ENCODE measurements at places on chromosomes 3 and 15. TPM values are rescaled to one million over a fixed set of nuclear protein-coding genes. Genes with fewer than 3 reads are reported as not detected.

DNA sequence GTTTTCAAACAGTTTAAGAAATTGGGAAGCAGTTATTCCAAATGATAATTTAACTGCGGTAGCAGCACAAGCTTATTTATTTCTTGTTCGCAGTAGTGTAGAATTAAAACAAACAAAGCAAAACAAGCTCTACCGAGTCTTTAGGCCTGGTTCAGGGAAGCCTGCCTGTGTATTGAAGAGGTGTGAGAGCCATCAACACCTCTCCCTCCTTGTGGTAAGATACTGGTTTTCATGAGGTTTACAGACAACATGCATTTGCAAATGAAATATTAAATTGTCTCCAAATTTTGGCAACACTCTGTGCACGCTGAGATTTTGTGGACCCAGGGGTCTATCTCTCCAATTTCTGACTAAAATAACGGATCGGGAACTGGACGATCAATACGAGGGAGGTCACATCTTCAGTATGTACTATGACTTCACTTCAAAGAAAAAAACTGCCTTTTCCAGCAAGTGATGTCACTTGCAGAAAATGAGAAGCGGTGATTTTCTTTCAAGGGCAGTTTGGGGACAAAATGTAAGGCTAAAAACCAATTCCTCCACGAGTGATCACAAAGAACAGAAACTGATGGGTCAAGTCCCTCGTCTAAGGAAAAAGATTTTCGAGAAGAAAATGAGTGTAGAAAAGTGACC, 721 bp downstream of the ATR start:
- no peak for DNase-seq

- DNase-seq = peak; percentile 49
Measured at GRCh38 chr3:70550723-70551319, 238.4 kb upstream of the MDFIC2 start.

DNA sequence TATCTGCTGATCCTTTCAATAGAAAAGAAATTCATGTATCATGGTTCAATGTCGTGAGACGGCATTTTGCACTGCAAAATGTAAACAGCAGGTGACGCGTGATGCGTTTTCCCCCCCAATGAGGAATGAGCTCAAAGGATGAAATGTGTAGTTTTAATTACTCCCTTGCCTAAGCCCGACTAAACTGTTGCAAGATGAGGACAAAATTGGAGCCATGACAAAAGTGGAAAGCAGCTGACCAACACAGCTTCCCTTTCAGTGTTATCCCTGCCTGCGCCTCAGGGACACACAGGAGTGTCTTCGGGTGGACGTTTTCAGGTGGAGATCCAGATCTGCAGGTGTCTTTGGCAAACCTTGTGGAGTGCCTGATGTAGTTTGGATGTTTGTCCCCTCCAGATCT, 92.0 kb downstream of the GABRG3 start:
- no peak for DNase-seq

ZBTB38 gene
- total RNA-seq = 152 TPM

DNA sequence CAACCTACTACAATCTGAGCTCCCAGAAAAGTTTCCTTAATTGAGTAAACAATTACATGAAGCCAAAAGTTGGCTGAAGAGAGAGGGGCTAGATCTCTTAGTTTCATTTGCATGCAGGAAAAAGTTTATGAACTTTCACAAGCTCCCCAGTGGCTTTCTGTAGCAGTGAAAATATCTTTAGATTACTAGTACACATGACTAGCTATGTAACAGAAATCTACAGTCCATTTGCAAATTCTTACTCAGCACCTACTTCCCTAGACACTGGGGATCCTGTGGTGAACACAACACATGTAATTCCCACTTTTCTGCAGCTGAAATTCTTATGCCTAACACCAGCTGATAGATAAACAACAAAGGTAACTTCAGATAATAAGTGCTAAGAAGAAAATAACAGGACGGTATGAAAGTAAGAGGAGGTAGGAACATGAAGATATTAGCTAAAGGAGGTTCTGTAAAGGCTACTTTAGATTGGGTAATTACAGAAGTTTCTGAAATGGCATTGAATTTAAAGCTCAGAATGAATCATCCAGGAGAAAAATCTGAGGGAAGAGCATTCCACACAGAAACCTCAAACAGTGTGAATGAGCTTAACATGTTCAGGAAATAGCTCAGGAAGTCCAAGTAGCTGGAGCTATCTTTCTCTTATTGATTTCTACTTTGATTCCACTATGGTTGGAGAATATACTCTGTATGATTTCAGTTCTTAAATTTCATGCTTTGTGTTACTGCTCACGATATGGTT, 204.8 kb downstream of the MAGI1 start:
- no peak for DNase-seq

GRCh38 chr3:96860882-96861281, 46.5 kb downstream of the EPHA6 start:
- no peak for DNase-seq

Data from uterus (tissue), 4 donors.